ENCODE measurements at places on chromosomes 12 and 14.

DNA sequence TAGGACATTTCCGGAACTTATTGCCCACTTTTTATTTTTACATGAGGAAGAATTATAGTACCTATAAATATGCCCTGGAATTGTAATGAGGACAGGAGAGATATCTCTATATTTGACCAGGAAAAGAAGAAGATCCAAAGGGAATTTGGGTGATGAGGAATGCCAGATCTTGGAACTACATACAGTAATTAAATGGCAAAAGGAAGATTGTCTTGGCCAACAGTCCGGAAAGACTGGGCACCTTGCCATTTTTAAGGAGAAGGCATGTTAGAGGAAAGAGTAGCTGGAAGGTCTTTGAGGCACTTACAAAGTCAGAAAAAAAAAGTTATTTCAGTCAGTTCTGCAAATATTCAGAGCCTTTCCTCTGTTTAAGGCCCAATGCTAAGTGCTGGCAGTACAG lies 616.4 kb downstream of the MED13L start:
- no peak for DNase-seq

- no peak for DNase-seq
Measured at GRCh38 chr14:69693145-69693544, 73.8 kb upstream of the SRSF5 start.

DNA sequence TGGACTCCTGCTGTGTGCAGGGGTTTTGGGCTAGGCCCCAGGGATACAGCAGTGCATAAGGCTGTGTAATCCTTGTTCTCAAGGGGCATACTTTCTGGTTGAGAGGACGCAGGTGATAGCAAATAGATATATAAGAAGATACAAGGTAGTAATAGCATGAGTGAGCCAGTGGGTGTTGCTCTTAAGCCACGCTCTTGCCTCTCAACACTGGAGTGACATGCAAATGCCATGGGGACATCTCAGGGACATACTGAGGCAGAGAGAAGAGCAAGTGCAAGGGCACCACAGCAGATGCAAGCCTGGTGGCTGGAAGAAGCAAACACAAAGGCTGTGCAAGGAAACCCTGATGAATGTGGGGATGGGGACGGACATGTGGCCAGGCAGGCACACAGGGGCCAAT lies 223.3 kb downstream of the CHST11 start:
- DNase-seq = peak; percentile 33

DNA sequence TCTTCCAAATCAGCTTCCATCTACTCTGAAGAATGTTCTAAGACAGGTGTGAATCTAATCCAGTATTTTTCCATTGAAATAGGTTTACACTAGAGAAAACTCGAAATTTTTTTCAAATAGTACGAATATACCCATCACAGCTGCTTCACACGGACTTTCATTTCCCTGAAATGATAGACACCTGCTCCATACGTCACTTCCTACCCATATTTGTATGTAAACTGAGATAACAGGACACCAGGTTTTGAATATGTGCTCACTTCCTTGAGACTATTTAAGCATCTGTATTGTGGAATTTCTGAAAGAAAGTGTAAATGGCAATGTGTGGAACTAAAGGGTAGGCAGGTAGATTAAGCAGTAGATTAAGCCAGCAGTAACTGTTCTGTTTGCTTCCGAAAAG lies 13.4 kb upstream of the ITPR2 start:
- no peak for DNase-seq

GRCh38 chr12:54032627-54033100 lies at the start of gene HOXC5:
Gene HOXC5, plus strand, starts transcription at chr12:54033050. Its CDS starts 73 bp downstream, at chr12:54033123.
- DNase-seq = peak; percentile 81

- DNase-seq = no peak
Measured at GRCh38 chr12:4905316-4905715, 4.4 kb upstream of the KCNA1 start.

DNA sequence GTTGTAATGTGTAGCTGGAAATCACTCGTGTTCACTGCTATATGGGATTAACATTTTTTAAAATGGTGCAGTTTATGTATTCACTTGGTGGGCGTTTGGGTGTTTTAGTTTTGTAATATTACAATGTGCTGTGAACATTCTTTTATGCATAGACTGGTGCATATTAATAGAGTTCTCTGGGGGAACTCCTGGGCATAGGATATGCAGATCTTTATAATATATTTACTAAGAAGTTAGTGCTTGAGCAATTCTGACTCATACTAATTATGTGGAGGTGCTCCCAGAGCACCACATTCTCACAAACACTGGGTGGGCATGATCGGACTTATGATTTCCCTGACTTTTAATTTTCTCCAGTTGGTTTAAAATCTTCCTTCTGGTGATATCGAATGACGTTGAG lies 342.3 kb downstream of the PDZRN4 start:
- no peak for DNase-seq

DNA sequence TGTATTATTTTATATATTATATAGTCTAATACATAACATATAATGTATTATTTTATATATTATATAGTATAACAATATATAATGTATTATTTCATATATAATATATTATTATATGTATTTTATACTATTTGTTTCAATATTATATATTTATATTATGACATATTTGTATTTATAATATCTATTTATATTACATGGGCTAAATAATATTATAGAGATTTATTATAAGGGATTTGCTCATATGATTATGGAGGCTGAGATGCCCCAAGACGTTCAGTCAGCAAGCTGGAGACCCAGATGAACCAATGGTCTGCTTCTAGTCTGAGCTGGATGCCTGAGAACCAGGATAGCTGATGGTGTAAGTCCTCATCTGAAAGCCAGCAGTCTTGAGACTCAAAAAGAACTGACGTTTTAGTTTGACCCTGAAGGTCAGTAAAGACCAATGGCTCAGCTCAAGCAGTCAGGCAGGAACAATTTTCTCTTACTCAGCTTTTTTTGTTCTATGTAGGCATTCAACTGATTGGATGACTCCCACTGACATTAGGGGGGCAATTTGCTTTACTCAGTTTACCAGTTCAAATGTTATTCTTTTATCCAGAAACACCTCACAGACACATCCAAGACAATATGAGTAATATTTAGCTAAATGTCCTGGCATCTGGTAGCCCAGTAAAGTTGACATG lies 130.4 kb downstream of the FLRT2 start:
- no peak for DNase-seq

- DNase-seq = no peak
Measured at GRCh38 chr12:77722536-77722935, 108.2 kb upstream of the NAV3 start.

DNA sequence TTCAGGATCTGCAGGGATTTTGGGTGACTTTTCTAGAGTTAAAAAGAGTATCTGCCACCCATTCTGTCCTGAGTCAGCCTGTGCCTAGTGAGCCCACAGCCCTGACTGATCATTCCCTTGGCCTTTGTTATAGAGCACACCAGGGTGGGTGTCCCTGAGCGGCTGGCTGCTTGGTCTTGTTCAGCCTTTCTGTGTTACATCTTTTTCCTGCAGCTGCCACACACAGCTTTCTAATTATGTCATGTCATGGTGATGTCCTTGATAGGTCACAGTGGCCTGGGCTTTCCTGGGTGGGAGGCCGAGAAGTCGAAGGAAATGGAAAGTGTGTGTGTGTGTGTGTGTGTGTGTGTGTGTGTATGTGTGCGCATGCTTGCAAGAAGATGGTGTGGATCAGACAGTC lies 293.2 kb upstream of the CRY1 start:
- DNase-seq = no peak

GRCh38 chr14:55336162-55336561 lies 64.9 kb downstream of the FBXO34 start:
- peak; percentile 43 for DNase-seq

- DNase-seq = no peak
Measured at GRCh38 chr12:123132951-123133619, 17.8 kb downstream of the PITPNM2 start.

- DNase-seq = peak; percentile 20
Measured at GRCh38 chr12:49897276-49897675, 6.4 kb downstream of the FAIM2 start.

DNA sequence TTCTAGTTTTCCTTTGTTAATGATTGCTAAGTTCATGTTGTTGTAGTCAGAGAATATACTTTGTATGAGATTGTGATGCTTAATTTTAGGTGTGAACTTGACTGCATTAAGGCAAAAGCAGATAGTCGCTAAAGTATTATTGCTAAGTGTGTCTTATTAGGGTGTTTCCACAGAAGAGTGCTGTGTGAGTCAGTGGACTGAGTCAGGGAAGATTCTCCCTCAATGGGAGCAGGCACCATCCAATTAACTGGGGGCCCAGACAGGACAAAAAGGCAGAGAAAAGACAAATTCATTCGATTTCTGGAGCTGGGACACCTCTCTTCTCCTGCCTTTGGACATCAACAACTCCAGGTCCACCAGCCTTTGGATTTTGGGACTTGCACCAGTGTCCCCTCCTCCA lies 48.5 kb downstream of the BAZ1A start:
- DNase-seq = peak; percentile 71

GRCh38 chr12:106179086-106179485 lies 40.3 kb upstream of the NUAK1 start:
- no peak for DNase-seq

DNA sequence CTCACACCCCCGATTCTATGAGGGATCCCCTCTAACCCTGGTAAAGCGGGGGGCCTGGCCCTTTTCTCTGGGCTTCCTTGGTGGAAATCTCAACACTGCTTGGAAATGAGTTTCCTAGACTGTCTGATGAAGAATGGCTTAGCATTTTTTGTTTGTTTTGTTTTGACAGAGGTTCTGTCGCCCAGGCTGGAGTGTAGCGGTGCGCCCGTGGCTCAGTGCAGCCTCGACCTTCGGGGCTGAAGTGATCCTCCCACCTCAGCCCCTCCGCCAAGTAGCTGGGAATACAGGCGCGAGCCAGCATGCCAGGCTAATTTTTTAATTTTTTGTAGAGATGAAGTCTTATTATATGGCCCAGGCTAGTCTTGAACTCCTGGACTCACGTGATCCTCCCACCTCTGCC lies 30.3 kb downstream of the TC2N start:
- no peak for DNase-seq

- DNase-seq = no peak
Measured at GRCh38 chr14:54839701-54840119, 62.9 kb downstream of the GCH1 start.

- DNase-seq = peak; percentile 44
Measured at GRCh38 chr14:57182760-57183503, 85.8 kb downstream of the EXOC5 start.

GRCh38 chr14:59969319-59969718 lies 49.4 kb downstream of the LRRC9 start:
- peak; percentile 86 for DNase-seq

GRCh38 chr12:16492820-16493797 lies 112.9 kb downstream of the LMO3 start:
- no peak for DNase-seq

DNA sequence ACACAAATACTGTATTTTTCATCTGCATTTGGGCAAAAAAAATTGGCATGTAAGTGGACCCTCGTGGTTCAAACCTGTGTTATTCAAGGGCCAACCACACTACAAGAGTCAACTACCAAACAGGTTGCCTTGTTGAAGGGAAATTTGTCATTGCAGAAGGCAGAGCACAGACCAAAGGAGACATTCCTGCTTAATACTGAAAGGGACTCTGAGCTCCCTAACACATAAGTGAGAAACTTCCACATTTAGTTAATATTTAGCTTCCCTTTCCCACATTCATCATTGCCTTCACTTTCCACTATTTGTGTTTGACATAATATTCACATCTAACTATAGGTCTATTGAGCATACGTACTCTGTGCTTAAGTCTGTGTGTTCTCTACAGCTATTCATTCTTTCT lies 266.9 kb downstream of the KCNH5 start:
- DNase-seq = no peak

DNA sequence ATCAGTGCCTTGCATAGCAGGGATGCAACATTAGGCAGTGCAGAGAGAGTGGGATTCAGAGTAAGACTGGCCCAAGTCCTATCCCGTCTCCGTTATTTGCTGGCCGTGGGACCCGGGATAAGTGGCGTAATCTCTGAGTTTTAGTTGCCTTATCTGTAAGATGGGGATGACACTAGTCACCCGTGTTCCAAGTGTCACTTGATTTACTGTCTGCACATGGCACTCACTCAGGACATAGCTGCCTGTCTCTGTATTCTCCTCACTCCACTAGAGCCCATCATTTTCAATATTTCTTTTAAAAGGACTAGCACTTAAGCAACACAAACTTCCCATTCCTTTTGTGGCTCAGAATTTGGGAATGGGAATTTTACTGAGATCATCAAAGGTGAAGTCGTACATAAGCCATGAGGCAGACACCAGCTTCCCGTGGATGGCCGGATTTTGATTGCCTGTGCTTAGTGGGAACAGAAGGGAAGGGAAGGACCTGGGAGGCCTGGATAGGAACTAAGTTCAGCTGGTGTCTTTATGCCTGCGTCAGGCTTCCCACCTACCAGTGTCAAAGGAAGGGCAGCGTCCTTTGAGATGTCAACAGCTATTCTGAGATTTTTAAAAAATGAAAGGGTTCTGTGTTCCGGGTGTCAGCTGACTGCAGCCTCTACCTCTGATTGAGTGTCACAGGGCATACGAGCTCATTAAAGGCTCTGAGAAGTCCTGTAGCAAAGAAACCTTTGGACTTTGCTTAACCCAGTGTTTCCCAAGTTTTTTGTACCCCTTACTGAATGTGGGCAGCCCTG lies 361.4 kb downstream of the CACNA1C start:
- no peak for DNase-seq

- no peak for DNase-seq
Measured at GRCh38 chr12:127654383-127654985, 612.5 kb upstream of the TMEM132C start.

GRCh38 chr12:24818351-24818750 lies 130.6 kb downstream of the BCAT1 start:
- no peak for DNase-seq

GRCh38 chr12:67764946-67765619 lies 116.5 kb downstream of the DYRK2 start:
- no peak for DNase-seq

GRCh38 chr14:33587791-33588190 lies 363.1 kb downstream of the EGLN3 start:
- no peak for DNase-seq

Measured in ELR (cell line).